ENCODE measurements at places on chromosomes 12 and 14.

DNA sequence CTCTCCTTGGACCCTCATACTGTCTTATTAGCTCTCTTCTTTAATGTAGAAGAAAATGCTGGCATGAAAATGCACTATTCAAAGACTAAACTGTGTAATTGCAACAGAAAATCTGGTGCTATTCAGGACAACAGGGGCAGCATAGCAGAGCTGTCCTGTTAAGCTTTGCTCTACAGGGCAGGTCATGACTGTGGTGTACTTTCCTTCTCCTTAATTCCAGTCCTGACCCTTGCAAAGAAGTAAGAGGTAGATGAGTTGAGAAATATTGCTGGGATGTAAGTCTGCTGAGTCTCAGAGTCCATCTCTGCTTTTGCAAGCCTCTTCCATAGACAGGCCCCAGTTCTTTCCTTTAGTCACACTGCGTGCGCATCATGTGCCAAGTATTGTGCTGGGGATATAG lies 52.6 kb upstream of the STK38L start:
- H3K27me3 ChIP-seq: no peaks in the 10 kb centered on the region
- H3K4me1 ChIP-seq: no peaks in the 10 kb centered on the region
- H3K4me3 ChIP-seq: no peak overlapping the region
- H3K36me3 ChIP-seq: no peaks in the 10 kb centered on the region

DNA sequence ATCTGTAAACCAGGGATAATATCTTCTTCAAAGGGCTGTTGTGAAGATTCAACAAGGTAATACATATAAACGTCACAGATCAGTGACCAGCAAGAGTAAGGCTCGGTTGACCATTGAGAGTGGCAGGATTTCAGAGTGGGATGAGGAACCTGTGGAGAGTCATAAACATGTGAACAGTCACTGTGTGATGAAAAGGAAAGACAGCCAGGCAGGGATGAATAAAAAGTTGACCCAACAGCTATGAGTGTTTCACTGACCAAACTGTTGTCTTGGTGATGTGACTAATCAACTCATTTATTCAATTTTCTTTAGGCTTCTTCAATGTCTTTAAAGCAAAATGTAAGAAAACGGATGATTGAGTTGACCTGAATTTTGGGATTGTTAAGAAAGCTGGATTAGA lies 8.6 kb upstream of the FRMD6 start:
- H3K4me1 ChIP-seq: no peaks in the 10 kb centered on the region
- no peak overlapping the region for H3K27ac ChIP-seq
- H3K27me3 ChIP-seq: no peaks in the 10 kb centered on the region
- H3K36me3 ChIP-seq: no peaks in the 10 kb centered on the region
- H3K4me3 ChIP-seq: no peak overlapping the region
- DNase-seq: no peak

GRCh38 chr12:100453951-100454350 lies 19.7 kb upstream of the NR1H4 start:
- H3K27ac ChIP-seq: no peak overlapping the region
- H3K4me1 ChIP-seq: no peaks in the 10 kb centered on the region
- H3K27me3 ChIP-seq: no peaks in the 10 kb centered on the region
- H3K4me3 ChIP-seq: no peak overlapping the region

DNA sequence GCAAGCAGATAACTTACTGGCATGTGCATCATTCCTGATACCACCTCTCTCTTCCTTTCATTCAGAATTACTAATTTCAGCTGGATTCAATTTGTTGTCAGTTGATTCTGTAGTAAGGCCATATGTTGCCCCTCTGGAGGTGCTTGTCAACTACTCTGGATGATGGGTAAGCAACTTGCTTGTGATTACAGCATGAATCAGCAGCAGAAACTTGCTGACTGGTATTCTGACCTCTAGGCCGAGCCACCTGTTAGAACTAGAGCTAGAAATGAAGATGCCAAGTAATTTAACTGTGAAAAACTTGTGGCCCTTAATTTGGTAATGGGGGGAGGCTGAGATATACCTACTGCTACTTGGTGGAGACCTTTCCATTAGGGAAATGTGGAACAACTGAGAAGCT lies 5.1 kb downstream of the RNF10 start:
- DNase-seq: no peak
- H3K27ac ChIP-seq: no peak overlapping the region
- no peak overlapping the region for H3K4me3 ChIP-seq
- peaks cover 74% of the 10 kb centered on the region for H3K36me3 ChIP-seq
- no peaks in the 10 kb centered on the region for H3K27me3 ChIP-seq
- H3K4me1 ChIP-seq: peaks cover 43% of the 10 kb centered on the region

GRCh38 chr14:57287745-57288144 lies 19.0 kb downstream of the AP5M1 start:
- H3K27me3 ChIP-seq: no peaks in the 10 kb centered on the region
- H3K27ac ChIP-seq: no peak overlapping the region
- no peak for DNase-seq
- H3K4me3 ChIP-seq: no peak overlapping the region
- peaks cover 72% of the 10 kb centered on the region for H3K36me3 ChIP-seq

GRCh38 chr12:62291864-62292760 lies 31.9 kb downstream of the USP15 start:
- no peaks in the 10 kb centered on the region for H3K27me3 ChIP-seq
- no peak overlapping the region for H3K4me3 ChIP-seq
- DNase-seq: no peak
- H3K27ac ChIP-seq: peak overlapping the region; percentile 43

GRCh38 chr12:103392722-103393121 lies 103.0 kb downstream of the C12orf42 start:
- no peaks in the 10 kb centered on the region for H3K27me3 ChIP-seq

DNA sequence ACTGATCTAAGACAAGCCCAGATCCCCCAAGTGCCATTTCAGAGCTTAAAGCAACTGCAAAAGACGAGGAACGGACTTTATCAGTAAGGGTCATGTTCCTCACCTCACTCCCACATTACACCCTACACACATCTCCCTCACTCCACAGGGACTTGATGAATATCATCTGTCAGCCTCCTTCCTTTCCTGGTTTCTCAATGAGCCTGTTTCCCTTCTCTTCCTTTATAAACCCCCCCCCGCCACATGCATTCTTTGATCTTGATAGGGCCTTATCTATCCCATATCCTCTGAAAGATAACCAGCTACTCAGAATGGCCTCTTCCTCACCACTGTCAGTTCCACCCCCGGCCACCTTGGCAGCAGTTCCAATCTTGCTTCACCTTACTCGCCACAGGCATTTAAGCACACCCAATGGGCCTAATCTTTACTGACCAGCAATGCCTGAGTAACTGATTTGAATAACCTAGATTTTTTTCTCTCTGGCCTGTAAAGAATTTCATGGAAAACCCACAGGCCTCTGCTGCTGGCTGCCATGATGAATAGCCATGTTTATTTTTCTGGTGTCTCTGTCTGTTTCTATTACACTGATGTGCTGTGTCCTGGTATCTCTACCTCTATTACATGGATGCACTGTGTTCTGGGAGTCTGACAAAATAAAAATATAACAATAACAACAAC lies 138.7 kb downstream of the PHLDA1 start:
- no peaks in the 10 kb centered on the region for H3K27me3 ChIP-seq
- no peaks in the 10 kb centered on the region for H3K4me1 ChIP-seq
- DNase-seq: no peak
- no peak overlapping the region for H3K4me3 ChIP-seq
- no peaks in the 10 kb centered on the region for H3K36me3 ChIP-seq
- no peak overlapping the region for H3K27ac ChIP-seq

DNA sequence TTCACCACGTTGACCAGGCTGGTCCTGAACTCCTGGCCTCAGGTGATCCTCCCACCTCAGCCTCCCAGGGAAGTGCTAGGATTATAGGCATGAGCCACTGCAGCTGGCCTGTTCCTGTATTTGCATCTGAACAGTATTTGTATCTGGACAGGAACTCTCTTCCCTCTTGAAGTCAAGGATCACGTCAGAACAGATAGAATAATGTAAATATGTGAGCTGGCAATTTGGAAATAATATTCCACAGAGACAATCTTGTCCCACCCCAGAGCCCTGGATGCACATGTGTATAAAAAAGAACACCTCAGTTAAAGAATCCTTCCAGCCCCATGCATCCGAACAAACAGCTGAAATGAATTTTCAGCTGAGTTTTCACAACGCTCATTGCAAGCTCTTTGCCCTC lies 118.3 kb downstream of the VEZT start:
- no peaks in the 10 kb centered on the region for H3K36me3 ChIP-seq
- peaks cover 13% of the 10 kb centered on the region for H3K4me1 ChIP-seq
- no peak for DNase-seq
- no peak overlapping the region for H3K4me3 ChIP-seq
- H3K27ac ChIP-seq: no peak overlapping the region

GRCh38 chr12:124273630-124274029 lies 21.3 kb upstream of the RFLNA start:
- no peaks in the 10 kb centered on the region for H3K27me3 ChIP-seq
- no peak overlapping the region for H3K4me3 ChIP-seq
- H3K27ac ChIP-seq: no peak overlapping the region
- 0 out of 2 replicates have a peak, but pooled peaks cover 4% of the 10 kb centered on the region for H3K4me1 ChIP-seq

GRCh38 chr14:101370593-101371569 lies 190.4 kb upstream of the DIO3 start:
- peaks cover 3% of the 10 kb centered on the region for H3K27me3 ChIP-seq
- no peaks in the 10 kb centered on the region for H3K36me3 ChIP-seq
- no peaks in the 10 kb centered on the region for H3K4me1 ChIP-seq
- H3K27ac ChIP-seq: no peak overlapping the region
- DNase-seq: no peak

DNA sequence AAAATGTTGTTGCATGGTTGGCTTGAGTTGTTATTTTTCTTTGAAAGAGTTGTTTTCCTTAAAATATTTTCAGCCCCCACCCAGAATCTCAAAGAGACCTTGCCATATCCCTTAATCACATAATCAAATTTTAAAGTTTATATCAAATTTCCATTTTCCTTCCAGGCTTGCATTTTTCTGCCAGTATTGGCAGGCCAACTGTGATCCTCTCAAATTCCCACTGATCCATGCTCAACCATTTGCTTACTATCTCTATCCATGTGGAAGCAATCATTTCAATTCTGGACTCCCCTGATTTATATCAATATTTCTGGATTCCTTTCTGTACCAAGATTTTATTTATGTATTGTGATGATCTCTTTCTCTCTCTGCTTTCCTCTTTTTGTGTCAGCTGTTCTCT lies 64.2 kb upstream of the PYGL start:
- peaks cover 10% of the 10 kb centered on the region for H3K36me3 ChIP-seq
- H3K4me3 ChIP-seq: no peak overlapping the region
- DNase-seq: no peak

DNA sequence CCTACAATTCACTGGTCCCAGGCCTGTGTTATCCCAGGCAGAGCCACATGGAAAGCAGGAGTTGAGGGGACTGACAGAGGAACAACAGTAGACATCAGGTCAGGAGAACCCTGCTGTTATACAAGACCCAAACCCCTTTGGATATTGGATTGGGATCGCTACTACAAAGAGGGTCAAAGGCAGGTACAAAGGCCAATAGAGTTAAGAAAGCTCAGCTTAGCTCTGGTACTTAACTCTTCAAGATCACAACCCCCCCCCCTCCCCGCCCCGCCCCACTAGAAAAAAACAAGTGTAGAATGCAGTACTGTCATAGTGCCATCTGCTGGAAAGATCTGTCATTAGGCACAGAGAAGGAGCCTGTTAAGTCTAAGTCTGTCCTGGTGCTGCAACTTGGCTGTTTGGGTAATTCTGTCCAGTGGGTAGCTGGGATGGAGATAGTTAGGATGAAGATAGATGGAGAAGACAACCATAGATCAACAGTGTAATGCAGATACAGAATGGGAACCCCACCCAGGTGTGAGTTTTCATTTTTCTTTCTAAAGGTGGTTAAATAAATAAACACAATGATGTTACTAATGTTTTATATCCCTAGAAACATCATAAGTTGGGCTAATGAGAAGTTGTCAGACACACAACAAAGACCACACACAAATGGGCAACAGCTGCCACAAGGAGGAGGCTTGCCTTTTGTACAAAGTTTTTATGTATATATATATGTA lies 17.2 kb downstream of the REM2 start:
- peak; percentile 38 for DNase-seq
- no peak overlapping the region for H3K4me3 ChIP-seq
- H3K27me3 ChIP-seq: no peaks in the 10 kb centered on the region
- peaks cover 64% of the 10 kb centered on the region for H3K36me3 ChIP-seq
- H3K4me1 ChIP-seq: no peaks in the 10 kb centered on the region

- no peaks in the 10 kb centered on the region for H3K36me3 ChIP-seq
- H3K27ac ChIP-seq: no peak overlapping the region
- DNase-seq: no peak
- H3K27me3 ChIP-seq: no peaks in the 10 kb centered on the region
- H3K4me3 ChIP-seq: no peak overlapping the region
Observed at GRCh38 chr12:115102450-115102849, 418.5 kb upstream of the TBX3 start.

DNA sequence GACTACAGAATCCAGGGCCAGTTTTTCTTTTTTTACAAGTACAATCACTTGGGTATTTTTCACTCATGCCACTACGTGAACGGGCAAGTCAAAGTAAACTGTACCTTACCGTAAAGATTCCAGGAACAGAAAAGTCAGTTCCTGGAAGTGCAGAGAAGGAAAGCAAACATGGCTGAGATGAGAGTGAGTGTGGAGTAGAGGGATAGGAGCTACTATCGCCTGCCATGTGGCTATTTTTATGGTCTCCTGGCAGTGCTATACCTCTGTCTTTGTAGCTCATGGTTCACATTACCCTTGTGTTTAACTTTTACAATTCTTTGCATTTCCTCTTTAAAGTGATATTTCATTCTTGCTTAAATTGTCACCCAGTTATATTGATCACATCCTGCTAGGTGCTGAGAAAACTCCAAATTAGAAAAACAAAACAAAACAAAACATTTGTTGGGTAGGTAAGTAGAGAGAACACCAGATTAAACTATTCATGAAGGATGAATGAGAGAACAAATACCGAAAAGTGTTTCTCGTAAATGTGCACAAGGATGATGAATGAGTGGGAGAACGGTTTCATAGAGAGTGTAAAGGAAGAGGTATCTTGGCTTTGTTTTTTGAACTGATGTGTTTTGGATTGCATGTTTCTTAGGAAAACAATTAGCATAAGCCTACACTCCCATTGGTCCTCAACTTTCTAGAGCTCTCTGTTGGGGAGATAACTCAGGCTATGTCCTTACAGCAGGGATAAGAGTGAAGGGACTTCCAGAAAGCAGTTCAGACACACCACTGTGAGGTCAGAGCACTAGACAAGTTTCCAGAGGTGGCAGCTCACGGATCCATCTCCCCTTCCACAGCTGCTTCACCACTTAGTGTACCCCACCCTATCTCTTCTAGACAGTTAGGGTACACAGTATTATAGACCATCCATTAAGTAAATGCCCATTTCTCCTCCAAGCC lies 163.7 kb downstream of the IPO8 start:
- no peak overlapping the region for H3K4me3 ChIP-seq
- H3K4me1 ChIP-seq: no peaks in the 10 kb centered on the region
- DNase-seq: no peak
- H3K27ac ChIP-seq: no peak overlapping the region
- no peaks in the 10 kb centered on the region for H3K36me3 ChIP-seq
